ENCODE measurements at places on chromosomes 13 and 19.

GRCh38 chr13:83765796-83766195 lies 116.5 kb downstream of the SLITRK1 start:
- DNase-seq, result no peak
- no peaks in the 10 kb centered on the region for H3K27me3 ChIP-seq
- no peak overlapping the region for H3K4me3 ChIP-seq

- H3K27ac ChIP-seq, result no peak overlapping the region
- H3K4me1 ChIP-seq, result no peaks in the 10 kb centered on the region
- H3K36me3 ChIP-seq, result no peaks in the 10 kb centered on the region
- peaks cover 10% of the 10 kb centered on the region for H3K27me3 ChIP-seq
- H3K4me3 ChIP-seq, result no peak overlapping the region
- DNase-seq, result no peak
Observed at GRCh38 chr19:35514282-35514809, 897 bp upstream of the DMKN start.

- H3K36me3 ChIP-seq, result no peaks in the 10 kb centered on the region
- peaks cover 12% of the 10 kb centered on the region for H3K4me1 ChIP-seq
- H3K4me3 ChIP-seq, result no peak overlapping the region
- DNase-seq, result no peak
Observed at GRCh38 chr19:54551293-54551692, 22.3 kb upstream of the LILRA2 start.

DNA sequence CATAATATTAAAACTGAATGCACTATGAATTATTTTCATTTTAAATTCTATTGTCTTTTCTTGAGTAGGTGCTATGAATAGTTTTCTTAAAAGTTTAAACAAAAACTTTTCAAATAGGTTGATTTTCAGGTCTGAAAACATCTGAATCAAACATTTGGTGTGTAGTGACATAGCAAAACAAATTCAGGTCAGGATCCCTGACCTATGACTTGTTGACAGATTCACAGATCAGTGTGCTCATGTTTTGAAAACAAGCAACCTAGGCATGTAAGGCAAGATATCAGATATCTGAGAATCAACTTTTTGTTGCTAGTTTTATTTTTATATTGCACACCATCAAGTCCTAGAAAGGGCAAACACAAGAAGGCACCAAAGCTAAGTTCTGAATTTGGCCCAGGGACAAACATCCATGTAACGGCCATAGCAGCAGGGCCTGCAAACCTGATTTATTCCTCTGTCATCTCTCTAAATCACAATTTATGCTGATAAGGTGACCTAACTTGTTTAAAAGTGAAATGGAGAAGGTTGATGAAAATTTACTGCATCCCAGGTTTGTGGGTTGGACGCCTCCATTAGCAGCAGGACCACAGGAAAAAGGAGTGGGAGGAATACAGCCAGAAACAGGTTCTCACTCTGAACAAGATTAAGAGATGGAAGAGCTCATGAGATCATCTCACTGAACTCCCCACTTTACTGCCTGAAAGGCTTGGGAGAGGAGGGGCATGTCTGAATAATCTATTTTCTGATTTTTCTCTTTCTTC lies 337.7 kb downstream of the KCNRG start:
- peaks cover 4% of the 10 kb centered on the region for H3K4me1 ChIP-seq
- H3K36me3 ChIP-seq, result no peaks in the 10 kb centered on the region
- no peak overlapping the region for H3K27ac ChIP-seq
- H3K27me3 ChIP-seq, result no peaks in the 10 kb centered on the region
- no peak overlapping the region for H3K4me3 ChIP-seq

- no peaks in the 10 kb centered on the region for H3K27me3 ChIP-seq
- no peak for DNase-seq
- peaks cover 74% of the 10 kb centered on the region for H3K4me1 ChIP-seq
- no peak overlapping the region for H3K4me3 ChIP-seq
Observed at GRCh38 chr19:6276447-6276846, 3.3 kb downstream of the MLLT1 start.

GRCh38 chr13:75785130-75785529 lies 149.0 kb downstream of the LMO7 start:
- H3K27ac ChIP-seq, result no peak overlapping the region
- H3K4me1 ChIP-seq, result no peaks in the 10 kb centered on the region
- H3K27me3 ChIP-seq, result no peaks in the 10 kb centered on the region
- no peaks in the 10 kb centered on the region for H3K36me3 ChIP-seq
- H3K4me3 ChIP-seq, result no peak overlapping the region

DNA sequence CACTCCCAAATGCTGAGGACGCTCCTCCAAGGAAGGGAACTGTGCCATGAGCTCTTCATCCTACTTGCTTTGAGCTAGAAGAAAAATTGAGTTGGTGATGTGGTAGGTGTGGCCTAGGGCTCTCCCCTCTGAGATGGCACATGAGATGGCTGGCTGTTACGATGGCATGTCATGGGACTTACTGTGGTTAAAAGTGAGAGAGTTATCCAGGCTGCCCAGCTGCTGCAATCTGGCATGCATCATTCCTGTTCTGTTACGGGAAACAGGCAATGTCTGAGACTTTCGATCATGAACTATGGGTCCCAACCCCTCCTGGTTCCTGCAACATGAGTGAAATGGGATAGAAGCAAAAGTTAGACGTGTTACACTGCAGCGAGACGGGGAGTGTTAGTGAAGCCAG lies 93.3 kb upstream of the SLC15A1 start:
- H3K27ac ChIP-seq, result no peak overlapping the region
- H3K4me1 ChIP-seq, result no peaks in the 10 kb centered on the region
- peaks cover 11% of the 10 kb centered on the region for H3K27me3 ChIP-seq

GRCh38 chr13:109312399-109312798 lies 474.0 kb downstream of the IRS2 start:
- H3K27me3 ChIP-seq, result no peaks in the 10 kb centered on the region
- no peaks in the 10 kb centered on the region for H3K4me1 ChIP-seq
- DNase-seq, result no peak
- no peaks in the 10 kb centered on the region for H3K36me3 ChIP-seq

GRCh38 chr13:96075953-96076543 lies 13.9 kb upstream of the HS6ST3 start:
- no peaks in the 10 kb centered on the region for H3K4me1 ChIP-seq
- H3K4me3 ChIP-seq, result no peak overlapping the region
- no peak for DNase-seq
- no peaks in the 10 kb centered on the region for H3K36me3 ChIP-seq
- peaks cover 4% of the 10 kb centered on the region for H3K27me3 ChIP-seq

DNA sequence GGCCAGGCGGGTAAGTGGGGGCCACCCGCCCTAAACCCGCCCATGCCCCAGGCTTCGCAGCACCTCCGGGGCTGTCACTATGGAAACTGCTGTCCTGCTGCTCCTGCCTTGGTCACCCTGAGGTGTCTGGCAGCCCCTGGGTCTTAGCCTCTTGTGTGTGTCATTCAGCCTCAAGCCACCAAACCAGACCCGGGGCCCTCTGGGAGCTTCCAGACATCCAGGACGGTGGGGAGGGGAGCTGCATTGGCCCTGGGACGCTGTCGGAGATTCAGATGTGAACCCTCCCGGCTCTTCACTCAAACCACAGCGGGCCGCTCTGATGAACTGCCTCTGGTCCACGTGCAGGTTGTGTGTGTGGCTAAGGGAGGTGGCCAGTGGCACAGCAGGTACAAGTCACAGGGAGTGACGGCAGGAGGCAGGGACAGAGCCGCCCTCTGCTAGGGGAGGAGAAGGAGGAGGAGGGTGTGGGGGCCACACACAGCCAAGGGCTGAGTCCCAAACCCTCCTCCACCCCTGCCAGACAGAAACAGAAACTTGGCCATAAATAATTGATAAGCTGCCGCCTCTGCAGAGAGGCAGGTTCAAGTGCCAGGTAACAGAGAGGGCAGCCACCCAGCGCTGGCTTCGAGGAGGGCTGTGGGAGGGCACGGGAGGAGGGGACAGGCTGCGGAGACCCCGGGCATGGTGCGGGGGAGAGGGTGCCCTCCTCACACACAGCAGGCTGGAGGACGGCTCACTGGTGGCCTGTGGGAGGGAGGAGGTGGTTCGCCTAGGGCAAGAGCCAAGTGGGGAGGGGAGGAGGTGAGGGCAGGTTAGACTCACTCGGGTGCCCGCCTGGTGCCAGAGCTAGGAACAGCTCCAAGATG lies 8.0 kb downstream of the NANOS3 start:
- H3K36me3 ChIP-seq, result no peaks in the 10 kb centered on the region
- peaks cover 28% of the 10 kb centered on the region for H3K4me1 ChIP-seq
- H3K27ac ChIP-seq, result no peak overlapping the region
- H3K4me3 ChIP-seq, result no peak overlapping the region

DNA sequence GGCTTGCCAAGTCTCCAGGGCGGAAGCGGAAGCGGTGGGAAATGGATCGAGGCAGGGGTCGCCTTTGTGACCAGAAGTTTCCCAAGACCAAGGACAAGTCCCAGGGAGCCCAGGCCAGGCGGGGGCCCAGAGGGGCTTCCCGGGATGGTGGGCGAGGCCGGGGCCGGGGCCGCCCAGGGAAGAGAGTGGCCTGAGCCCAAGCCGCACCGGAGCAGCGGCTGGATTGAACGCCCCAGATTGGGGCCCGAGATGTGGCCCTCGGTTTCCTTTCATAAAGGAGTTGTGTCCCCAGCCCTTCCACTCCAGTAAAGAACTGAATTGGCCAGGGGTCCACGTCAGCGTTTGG lies 548 bp upstream of the P2RY11 start:
- H3K36me3 ChIP-seq, result peaks cover 49% of the 10 kb centered on the region
- H3K27ac ChIP-seq, result peak overlapping the region; percentile 89
- H3K4me1 ChIP-seq, result peaks cover 55% of the 10 kb centered on the region
- no peaks in the 10 kb centered on the region for H3K27me3 ChIP-seq
- H3K4me3 ChIP-seq, result no peak overlapping the region

- H3K4me3 ChIP-seq, result no peak overlapping the region
- no peak overlapping the region for H3K27ac ChIP-seq
- H3K36me3 ChIP-seq, result peaks cover 5% of the 10 kb centered on the region
- no peaks in the 10 kb centered on the region for H3K4me1 ChIP-seq
- DNase-seq, result no peak
Observed at GRCh38 chr13:77749344-77749880, 51.9 kb downstream of the SLAIN1 start.

GRCh38 chr13:77176350-77176749 lies 149.4 kb upstream of the FBXL3 start:
- H3K36me3 ChIP-seq, result peaks cover 99% of the 10 kb centered on the region
- no peak for DNase-seq
- H3K4me3 ChIP-seq, result no peak overlapping the region
- no peaks in the 10 kb centered on the region for H3K4me1 ChIP-seq
- no peak overlapping the region for H3K27ac ChIP-seq

DNA sequence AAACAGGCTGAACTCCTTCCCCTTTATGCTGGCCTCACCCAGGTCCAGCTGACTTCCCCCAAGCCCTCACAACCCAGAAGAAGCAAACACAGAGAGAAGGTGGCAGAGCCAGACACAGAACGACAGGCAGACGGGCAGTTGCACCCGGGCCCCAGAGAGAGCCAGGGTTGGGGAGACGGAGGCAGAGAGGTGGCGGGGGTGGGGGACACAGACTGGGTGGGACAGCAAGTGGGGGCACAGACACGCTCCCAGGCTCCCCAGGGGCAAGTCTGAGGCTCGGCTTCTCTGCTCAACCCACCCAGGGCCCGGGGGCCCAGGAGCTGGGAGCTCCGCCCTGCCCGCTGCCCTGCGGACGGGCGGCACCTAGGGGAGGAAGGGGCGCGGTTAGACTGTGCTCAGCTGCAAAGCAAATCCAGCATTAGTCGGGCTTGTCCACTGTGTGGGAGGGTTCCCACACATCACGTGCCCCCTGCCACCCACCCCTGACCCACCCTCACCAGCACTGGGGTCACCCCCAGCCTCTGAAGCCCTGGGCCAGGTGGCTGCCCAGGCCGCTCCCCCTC lies 31.3 kb upstream of the ASF1B start:
- H3K27me3 ChIP-seq, result peaks cover 2% of the 10 kb centered on the region
- peaks cover 31% of the 10 kb centered on the region for H3K4me1 ChIP-seq

- no peak for DNase-seq
- H3K4me1 ChIP-seq, result no peaks in the 10 kb centered on the region
- no peak overlapping the region for H3K4me3 ChIP-seq
- H3K36me3 ChIP-seq, result no peaks in the 10 kb centered on the region
Observed at GRCh38 chr19:2663920-2664571, 38.4 kb downstream of the GNG7 start.

DNA sequence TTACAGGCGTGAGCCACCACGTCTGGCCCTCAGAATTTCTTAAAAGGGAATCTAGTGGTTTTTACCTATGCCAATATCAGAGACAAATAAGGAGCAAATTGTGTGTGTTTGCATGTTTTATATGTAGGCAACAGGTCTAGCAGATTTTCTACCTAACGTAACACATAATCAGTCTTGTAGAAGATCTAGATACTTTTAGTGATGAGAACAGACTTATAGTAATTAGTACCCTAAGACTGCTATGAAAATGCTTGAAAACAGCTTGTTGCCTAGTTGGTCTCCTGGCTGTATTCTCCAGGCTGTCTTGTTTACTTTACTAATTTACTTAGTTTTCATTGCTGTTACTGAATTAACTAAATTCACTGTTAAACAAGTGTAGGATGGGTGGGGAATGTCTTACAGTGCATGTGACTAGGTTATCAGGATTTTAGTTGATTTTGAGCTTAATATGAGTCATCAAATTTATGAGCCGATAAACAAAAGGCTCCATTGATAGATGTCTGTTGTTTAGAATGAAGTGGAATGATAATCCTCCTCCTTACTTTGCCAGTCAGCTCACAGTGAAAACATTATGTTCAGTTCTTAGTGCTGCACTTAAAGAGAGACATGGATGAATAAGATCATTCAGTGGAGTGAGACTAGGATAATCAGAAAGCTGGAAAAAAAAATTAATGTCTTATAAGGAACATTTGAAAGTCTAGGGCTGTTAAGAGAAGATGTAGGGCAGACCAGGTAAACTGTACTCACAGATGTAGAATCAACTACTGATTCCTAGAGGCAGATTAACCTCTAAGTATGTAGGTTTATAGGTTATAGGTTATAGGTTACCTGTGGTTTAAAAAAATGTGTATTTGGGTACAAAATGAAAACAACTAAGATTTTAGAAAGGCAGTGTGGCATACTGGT lies 22.4 kb downstream of the GTF2F2 start:
- no peaks in the 10 kb centered on the region for H3K4me1 ChIP-seq
- no peak overlapping the region for H3K4me3 ChIP-seq
- no peaks in the 10 kb centered on the region for H3K27me3 ChIP-seq
- DNase-seq, result no peak
- peaks cover 20% of the 10 kb centered on the region for H3K36me3 ChIP-seq
- no peak overlapping the region for H3K27ac ChIP-seq

GRCh38 chr19:27652281-27652680 lies 1560.7 kb downstream of the UQCRFS1 start:
- H3K36me3 ChIP-seq, result no peaks in the 10 kb centered on the region
- H3K27me3 ChIP-seq, result no peaks in the 10 kb centered on the region
- DNase-seq, result no peak
- no peaks in the 10 kb centered on the region for H3K4me1 ChIP-seq
- H3K27ac ChIP-seq, result no peak overlapping the region

Measured in CD14-positive monocyte (primary cell).